ENCODE measurements at places on chromosomes 5 and 9.

- no peak for DNase-seq
Observed at GRCh38 chr5:39420482-39421145, 4.2 kb downstream of the DAB2 start.

- no peak for DNase-seq
Observed at GRCh38 chr9:36398745-36399144, 1.3 kb downstream of the RNF38 start.

GRCh38 chr5:83752700-83753099 lies 32.0 kb upstream of the HAPLN1 start:
- DNase-seq = no peak

GRCh38 chr5:96197347-96197746 lies 235.7 kb upstream of the ELL2 start:
- DNase-seq = no peak

GRCh38 chr9:111752455-111752854 lies 42.3 kb downstream of the SHOC1 start:
- no peak for DNase-seq

DNA sequence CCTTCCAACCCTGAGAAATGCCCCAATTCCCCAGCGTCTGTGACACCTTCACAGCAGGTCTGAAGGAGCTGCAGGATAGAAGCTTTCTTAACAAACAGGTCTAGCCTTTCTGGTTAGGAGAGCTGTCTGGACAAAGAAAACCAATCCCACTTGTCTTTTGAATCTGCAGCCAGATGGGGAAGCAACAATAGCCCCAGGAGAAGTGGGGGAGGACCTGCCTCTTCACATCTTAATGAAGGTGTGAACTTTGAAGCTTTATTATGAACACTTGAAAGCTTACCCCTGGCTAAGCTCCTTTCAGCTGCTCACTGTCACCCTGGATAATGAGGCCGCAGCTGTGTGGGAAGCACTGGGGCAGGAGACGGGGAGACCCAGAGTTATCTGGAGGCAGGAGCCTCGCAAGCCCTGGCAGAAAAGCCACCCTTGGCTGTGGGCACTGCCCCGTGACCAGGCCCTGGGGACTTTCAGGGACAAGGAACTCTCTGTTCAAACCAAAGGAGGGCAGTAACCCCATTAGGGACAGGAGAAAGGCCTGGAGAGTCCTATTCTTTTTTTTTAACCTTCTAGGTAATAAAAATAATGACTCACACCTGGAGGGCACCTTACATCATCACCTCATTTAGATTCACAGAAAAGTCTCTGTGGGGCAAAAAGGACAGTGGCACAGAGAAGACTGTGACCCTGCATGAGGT lies 151.8 kb upstream of the RAD23B start:
- peak; percentile 70 for DNase-seq

DNA sequence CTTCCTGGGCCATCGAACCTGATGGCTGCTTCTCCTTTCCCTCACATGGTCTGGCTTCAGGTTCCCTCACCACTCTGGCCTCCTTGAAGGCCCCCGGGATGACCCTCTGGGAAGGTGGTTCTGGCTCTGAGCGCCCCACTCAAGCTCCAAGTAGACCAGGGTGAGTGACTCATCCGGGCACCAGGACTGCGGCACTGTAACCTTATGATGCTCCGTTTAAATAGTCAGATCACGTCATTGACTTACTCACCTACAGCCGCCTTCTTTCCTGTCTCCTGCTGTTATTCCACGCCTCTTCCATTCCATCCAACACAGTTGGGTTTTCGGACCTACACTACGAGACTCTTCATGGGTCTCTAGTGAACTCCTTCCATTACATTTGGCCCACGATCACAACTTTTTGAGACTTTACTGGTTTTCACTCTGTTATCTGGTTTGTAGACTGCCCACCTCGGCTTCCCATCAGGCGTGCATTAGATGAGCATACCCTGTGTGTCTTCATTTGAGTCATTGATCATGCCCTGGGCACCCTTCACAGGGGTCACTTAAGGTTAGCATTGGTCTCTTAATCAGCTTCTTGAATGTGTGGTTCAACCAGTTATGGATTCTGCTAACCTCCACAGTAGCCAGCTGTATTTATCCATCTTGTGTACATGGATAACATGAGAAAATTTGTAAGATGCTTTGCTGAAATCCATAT lies 138.8 kb upstream of the LMX1B start:
- DNase-seq = no peak

GRCh38 chr5:34676416-34676815 lies 20.3 kb downstream of the RAI14 start:
- DNase-seq = no peak

DNA sequence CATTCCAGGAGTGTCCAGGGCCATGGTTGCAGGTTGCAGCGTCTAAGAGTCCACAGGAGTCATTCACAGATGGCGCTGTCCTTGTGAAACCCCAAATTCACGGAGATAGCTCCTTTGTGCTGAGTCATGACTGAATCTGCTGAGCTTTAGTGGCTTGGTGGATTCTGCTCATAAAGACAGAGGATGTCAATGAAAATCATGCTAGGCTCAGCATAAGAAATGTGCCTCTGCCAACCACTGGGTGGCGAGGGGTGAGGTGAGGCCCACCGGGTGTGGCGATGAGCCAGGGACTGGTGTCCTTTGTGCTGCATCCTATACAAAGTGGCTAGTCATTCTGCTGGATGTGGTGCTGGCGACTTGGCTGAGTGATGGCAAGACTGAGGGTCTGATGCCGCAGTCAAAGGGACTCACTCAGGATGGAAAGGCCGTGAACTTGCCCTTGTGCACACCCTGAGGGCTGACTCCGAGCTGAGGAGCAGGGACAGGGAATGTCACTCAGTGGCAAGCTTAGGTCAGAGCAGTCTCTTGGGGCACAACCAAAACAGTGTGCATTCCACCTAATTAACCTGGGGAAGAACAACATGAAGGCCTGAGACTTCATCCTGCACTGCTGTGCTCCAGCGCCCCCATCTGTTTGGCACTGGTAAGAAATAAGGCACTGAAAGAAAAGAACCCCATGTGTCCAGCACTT lies 71.5 kb downstream of the DAP start:
- peak; percentile 40 for DNase-seq

GRCh38 chr9:135032041-135032835 lies 55.2 kb upstream of the OLFM1 start:
- DNase-seq = no peak

GRCh38 chr9:137369061-137369787 lies 53.7 kb downstream of the EXD3 start:
- DNase-seq = no peak

DNA sequence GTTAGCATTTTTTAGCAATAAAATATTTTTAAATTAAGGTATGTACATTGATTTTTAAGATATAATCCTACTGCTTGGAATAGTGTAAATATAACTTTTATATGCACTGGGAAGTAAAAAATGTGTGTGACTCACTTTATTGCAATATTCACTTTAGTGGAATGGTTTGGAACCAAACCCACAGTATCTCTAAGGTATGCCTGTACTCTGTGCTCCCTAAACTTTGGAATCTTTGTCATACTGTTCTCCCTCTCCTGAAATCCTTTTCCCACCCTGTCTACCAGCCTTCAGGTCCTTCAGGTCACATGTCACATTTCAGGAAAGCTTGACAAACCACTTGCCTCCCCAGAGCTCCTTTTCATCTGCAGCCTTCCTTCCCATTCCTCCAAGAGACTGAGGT lies 308.7 kb downstream of the SPOCK1 start:
- DNase-seq = no peak

DNA sequence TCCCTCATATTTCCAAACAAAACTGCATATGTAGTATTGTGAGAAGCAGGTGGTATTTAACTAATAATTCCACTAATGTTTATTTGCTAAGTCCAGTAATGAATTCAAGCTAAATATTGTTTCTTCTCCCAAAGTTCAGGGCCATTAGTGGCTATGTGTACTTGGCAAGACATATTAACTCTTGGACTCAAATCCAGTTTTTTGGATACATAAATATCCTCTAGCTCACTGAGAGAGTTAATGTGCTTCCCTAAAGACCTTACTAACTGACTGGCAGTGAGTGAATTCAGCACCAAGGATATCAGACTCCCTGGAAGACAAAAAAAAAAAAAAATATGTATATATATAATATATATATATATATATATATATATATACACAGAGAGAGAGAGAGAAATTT lies 214.1 kb downstream of the RAB3C start:
- no peak for DNase-seq

- DNase-seq = no peak
Observed at GRCh38 chr9:5897851-5898250, 7.2 kb downstream of the MLANA start.

DNA sequence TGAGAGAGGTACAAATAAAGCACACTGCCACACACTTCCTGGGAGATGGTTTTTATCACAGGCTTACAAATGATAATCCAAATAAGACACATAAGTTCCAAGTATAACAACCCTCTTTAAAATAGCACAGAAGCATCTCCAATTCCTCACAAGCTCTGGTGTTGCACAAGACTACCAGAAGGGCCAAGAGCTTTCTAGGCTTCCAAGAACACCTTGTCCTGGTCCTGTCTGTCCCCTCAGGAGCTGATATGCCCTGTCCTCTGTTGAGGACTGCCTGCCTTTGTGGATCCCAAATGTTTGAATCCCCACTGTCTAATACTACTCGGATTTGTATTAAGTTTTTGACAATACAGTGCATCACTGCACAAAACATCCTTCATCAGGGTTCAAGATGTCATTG lies 110.1 kb downstream of the SPOCK1 start:
- DNase-seq = no peak

Measured in NCI-H2171 (cell line).